ENCODE measurements at places on chromosomes 4 and X.
A peak's percentile ranks its signal among the peaks of the same experiment; 100 is the strongest.

- DNase-seq = no peak
These were observed 3.2 kb downstream of the SEL1L3 start for GRCh38 chr4:25859429-25860148.

DNA sequence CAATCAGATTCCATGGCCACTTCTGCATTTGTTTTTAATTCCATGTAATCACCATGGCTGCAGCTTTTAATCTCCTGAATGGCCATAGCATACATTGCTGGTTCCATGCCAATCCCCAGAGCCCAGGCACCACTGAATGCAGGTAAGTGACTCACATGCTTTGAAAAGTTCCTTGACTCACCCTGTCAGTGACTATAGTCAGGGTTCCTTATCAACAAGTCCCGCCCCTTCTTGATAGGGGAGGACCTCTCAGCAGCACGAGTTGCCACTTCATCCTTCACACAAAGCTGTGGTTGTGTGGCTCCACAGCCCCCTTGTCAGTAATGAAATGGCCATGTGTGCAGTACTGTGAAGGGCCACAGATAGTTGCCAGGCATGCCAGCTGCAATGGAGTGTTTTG, 516.6 kb downstream of the PPARGC1A start:
- DNase-seq = no peak

- no peak for DNase-seq
These were observed 2.1 kb downstream of the CCDC120 start for GRCh38 chrX:49060914-49061313.

DNA sequence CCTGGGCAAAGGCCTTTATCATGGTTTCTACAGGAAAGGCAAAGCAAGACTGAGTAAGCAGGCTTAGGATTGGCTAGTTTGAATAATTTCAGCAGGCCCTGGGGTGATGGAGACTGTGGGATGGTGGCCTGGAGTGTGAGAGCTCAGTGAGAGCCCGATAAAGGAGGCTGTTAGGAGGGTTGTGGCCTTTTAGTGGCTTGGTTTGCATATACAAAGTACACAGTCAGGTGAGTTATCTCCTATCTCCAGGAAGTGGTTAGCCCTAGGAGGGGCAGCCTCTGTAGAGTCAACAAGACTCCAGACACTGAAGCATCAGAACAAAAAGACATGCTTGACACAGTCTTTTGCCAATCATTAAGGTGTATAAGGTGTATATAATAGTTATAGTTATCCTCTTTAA, 157.2 kb downstream of the CFAP299 start:
- no peak for DNase-seq

DNA sequence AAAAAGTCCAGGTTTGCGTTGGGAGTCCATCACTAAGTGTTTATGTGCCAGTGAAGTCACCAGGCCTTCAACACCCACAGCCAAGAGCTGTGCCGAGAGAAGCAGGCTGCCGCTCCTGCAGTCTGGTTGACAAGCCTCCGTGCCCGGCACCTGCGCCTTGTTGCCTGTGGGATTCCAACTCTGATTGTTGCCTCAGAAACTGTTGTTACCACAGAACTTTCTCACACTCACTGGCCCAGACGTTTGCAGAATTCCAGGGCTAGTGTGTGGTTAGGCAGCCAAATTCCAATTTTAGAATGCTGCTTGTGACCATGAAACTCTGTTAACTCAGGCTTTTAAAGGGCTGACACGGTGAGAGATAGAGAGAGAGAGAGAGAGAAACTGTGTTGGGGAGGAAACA, 119.5 kb upstream of the LIMCH1 start:
- DNase-seq = peak; percentile 49

DNA sequence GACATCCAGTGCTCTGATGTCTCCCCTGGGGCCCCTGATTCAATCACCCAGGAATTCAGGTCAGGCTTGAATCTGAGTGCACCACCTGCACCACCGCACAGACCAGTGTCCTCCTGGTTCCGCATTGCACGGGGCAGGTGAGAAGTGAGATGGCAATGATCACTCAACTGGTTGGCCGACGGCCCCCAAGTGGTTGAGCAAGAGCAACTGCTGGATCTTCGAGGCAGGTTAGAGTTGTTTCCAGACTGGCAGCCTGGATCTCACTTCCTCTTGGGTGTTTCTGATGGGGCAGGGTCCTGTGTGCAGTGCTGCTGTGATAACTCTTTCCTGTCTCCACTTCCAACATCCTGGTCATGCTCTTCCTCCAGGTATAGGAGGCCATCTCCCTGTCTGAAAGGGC, 50.4 kb downstream of the C4orf50 start:
- peak; percentile 74 for DNase-seq

GRCh38 chrX:129720741-129721140, 18.0 kb upstream of the XPNPEP2 start:
- DNase-seq = no peak

GRCh38 chrX:84488426-84488825, 13.8 kb downstream of the HDX start:
- DNase-seq = no peak

GRCh38 chrX:19836337-19836736, 51.1 kb downstream of the SH3KBP1 start:
- no peak for DNase-seq

DNA sequence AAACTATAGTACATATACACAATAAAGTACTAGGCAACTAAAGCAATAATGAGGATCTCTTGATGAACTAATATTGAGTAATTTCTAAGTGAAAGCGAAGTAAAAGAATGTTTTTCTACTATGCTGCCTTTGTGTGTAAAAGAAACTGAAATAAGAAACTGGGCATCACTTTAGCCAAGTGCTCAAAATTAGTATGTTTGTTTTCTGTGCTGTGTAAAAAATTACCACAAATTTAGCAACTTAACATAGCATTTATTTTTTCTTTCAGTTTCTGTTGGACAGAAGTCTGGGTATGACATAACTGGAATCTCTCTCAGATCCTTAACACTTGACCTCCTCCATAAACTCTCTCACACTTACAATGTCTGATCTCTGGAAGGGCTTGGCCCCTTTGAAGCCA, 687.1 kb upstream of the MAGEB2 start:
- no peak for DNase-seq
